Activated CD4-positive, alpha-beta T cell treated with anti-CD3 and anti-CD28 coated beads, Interleukin-2, Interleukin-6, amounts not matched to agents 100 ng/mL and 50 ng/mL, durations not matched to agents 16 hours and 8 hours (primary cell): ENCODE measurements at places on chromosomes 6 and 20.

GRCh38 chr6:151147118-151147832 lies 92.5 kb upstream of the AKAP12 start:
- DNase-seq: no peak

DNA sequence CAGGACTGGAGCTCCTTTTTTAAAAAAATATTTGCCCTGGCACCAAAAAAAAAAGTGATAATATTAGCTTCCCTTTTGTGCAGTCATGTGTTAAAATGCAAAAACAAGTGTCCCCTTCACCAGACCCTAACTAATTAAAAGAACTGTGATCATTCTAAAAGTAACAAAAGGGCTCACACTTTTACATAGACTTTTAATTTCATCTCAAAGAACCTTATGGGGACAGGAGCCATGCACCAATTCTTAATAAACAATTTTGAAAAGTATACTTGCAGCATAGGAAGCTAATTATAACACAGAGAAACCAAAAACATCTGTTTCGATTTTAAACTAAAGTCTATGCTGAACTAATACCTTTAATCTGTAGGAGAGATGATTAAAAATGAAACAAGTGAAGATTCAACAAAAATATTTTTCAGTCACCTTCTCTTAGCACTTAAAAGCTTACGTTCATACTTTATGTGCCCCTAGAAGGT lies 17.3 kb downstream of the STX7 start:
- peak; percentile 27 for DNase-seq

DNA sequence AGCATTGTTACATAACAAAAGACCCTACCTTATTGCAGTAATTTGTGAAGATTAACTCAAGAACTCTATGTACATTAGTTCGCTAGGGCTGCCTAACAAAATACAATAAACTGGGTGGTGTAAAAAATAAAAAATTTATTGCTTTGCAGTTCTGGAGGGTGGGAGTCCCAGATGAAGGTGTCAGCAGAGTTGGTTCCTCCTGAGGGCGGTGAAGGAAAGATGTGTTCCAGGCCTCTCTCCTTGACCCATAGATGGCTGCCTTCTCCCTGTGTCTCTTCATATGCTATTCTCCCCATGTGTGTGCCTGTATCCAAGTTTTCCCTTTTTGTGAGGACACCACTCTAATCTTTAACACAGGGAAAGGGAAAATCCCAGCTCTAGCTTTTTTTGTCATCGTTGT lies 305 bp upstream of the VNN1 start:
- DNase-seq: no peak

GRCh38 chr6:16412982-16413381 lies 174.6 kb downstream of the GMPR start:
- no peak for DNase-seq

- no peak for DNase-seq
These were observed 8.9 kb downstream of the TRIM10 start for GRCh38 chr6:30152016-30152673.

DNA sequence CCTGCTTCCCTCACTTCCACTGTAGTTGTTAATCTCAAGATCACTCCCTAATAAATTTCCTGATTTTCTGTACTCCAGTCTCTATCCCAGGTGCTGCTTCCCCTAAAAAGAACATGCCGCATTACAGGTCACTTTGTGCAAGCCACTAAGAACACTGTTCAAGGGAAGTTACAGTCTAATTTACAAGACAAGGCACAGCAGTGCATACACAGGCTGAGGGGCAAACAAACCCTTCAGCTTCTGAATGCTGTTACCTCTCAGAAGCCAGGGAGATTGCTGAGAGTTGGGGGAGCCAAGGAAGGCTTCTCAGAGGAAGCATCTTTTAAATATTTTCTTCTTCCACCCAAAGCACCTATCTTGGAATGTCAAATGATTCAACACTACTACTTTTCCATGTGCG lies 445.3 kb upstream of the FLRT3 start:
- no peak for DNase-seq

GRCh38 chr6:109373762-109374161 lies 8.5 kb downstream of the CD164 start:
- peak; percentile 90 for DNase-seq

DNA sequence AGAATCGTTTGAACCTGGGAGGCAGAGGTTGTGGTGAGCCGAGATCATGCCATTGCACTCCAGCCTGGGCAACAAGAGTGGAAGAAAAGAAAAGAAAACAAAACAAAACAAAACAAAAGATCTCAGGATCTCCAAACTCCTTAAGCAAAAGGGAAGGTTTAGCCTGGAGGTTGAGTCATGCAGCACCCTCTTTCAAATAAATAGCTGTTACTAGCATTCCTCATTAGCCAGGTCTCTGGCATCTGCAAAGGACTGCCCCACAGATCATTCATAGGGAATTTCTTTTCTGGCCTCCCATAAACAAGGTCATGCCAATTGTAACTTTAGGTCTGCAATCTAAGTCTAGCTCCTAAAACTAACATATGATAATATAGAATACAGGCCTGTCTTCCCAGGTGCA lies 37.2 kb downstream of the EDN1 start:
- no peak for DNase-seq

DNA sequence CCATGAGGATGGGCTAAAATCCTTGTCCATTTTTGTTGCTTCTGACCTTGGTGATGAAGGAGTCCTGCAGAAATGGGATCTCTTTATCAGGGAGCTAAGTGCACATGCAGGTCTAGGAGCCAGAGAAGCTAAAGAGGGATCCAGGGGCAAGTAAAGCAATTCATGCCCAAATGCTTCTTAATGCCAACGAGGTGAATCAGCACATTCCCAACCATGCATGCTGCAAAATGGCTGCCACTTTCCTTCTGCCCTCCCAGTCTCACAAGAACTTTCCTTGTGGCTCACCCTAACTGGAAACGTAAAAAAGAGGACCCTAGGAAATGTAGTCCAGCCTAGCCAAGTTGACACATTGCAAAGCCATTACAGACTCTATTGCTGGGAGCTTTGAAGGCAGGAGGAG lies 298.4 kb downstream of the MAFB start:
- DNase-seq: no peak

- DNase-seq: no peak
These were observed 11.0 kb upstream of the FAM210B start for GRCh38 chr20:56347628-56348304.

DNA sequence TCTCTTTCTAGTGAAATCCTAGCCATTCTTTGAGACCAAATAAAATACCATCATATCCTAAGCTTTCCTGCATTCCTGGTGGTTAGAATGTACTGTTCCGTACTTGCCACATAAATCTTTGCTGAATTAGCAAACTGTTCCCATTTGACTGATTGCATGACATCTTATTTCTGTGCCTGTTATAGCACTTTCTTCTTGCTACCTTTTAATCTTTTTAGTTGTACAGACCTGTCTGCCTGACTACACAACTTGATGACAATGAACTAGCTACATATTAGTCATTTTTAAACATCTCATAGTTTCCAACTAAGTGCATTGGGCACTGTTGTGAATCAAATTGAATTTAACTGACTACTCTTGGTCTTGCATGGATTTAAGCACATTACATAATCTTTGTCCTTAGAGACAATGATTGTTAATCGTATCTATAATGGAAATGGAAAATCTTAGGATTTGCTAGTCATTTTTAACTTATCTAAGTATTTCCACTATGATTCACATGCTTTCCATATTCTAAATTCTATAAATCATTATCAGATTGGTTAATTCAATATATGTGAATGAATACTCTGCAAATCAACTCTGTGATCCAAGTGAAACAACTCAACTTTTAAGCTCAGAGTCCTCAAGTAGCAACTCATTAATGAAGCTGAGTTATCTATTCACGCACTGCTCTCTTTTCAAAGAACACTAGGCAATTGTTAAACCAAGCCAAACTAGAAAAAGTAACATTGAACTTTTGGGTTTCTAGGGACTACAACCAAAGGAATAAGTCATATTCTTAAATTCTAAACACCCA lies 109.0 kb downstream of the TNFRSF21 start:
- DNase-seq: no peak

GRCh38 chr6:5684320-5685053 lies 322.2 kb downstream of the NRN1 start:
- DNase-seq: no peak

DNA sequence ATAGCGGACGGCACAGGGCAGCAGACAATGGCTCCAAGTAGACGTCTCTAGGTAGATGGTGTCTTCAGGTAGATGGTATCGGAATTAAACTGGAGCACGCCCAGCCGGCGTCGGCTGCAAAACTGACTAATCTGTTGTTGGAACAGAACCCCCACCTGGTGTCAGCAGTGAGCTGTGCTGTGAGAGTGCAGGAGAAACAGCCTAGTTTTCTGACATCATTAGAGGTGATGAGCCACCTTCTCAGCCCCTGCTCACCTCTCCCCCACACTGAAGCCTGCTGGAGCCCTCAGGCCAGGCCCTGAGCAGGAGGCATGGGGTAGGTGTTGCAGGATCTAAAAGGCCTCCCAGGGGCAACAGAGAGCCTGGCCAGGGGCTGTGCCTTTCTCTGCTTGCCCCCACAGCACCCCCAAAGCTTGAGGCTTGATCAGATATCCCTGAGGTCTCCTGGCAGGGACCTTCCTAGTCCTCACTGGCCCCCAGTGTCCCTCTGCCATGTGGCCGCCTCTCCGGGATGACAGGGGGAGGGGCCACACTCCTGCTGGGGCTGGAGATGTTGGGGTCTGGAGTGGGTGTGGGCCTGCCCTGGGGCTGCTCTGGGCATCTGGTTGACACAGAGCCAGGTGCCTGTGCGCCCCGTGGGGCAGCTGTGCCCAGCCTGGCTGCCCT lies 6.9 kb upstream of the HELZ2 start:
- DNase-seq: peak; percentile 59

DNA sequence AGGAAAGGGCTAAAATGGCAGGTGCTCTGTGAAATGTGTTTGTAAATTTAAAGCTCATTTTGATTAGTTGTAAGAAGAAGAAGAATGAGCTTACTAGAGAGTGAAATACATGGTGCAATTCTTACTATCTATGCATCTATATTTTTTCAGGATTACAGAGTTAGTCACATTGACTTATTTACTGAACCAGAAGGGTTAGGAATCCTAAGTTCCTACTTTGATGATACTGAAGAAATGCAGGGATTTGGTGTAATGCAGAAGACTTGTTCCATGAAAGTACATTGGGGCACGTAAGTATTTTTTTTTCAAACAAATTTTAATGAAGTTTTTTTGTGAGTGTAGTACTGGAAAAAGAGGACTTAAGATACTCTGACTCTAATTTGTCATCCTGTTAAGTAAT lies 99.3 kb downstream of the RTN4IP1 start:
- DNase-seq: no peak

GRCh38 chr20:49825521-49826033 lies 12.9 kb downstream of the SLC9A8 start:
- no peak for DNase-seq

DNA sequence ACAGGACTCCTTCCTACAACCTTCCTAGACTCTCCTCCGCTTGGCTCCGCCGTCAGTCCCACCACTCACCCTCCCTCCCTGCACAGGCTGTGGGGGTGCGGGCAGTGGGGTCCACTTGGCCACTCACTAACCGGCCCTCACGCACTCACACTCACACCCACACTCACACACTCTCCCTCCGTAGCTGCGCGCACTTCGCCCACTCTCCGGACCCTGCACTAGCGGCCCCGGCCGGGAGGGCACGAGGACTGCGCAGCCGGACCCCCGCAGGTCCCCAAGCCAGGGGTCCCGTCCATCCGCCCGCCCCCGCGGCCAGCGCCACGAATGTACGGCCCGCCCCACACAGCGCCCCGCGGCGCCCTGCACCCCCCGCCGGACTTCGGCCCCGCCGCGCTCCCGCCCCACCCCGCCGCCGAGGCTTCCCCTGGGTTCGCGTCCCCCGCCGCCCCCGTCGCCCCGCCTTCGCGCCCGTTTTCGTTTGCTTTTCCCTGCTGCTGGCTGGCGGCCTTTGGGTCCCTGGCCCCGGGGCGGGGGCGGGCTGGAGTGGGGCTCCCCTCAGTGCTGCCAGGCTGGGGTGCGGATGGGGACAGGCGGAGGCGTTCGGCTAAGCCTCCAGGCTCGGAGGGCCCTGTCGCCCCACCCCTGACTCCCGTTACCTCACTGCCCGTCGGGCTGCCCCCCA lies 23.0 kb upstream of the SLC22A7 start:
- no peak for DNase-seq

- no peak for DNase-seq
These were observed 20.2 kb downstream of the RIPK1 start for GRCh38 chr6:3088446-3088845.

DNA sequence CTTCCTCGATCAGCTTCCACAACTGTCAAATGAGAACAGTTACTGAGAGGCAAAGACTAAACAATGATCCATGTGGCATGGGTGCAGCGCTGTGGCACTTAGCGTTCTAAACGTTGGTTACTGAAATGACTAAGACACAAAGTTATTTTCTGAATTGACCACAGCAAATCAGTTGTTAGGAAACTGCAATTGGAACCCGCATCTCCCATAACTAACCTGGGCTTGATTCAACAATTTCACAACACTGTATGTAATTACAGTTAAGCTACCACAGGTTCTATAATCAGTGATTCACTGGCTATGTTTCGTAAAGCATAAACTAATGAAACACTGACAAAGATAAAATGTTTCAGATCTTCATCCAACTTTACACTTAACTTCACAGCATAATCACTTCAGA lies 12.5 kb downstream of the WDR27 start:
- DNase-seq: peak; percentile 19

- DNase-seq: no peak
These were observed 6.1 kb downstream of the GMPR start for GRCh38 chr6:16244446-16244845.

- no peak for DNase-seq
These were observed 12.3 kb upstream of the CTNNBL1 start for GRCh38 chr20:37681384-37682112.

DNA sequence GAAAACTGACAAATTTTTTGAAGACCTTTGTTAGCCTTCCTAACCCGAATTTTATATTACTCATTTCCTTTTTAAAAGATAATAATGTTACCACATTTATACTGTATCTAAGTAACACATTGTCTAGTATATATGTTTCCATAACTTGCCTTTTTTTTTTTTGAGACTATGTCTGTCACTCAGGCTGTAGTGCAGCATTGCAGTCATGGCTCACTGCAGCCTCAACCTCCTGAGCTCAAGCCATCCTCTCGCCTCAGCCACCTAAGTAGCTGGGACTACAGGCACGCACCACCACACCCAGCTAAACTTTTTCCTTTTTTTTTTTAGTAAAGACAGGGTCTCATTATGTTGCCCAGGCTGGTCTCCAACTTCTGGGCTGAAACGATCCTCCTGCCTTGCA lies 18.6 kb downstream of the ZNFX1 start:
- no peak for DNase-seq
